ENCODE measurements at places on chromosomes 7 and 10. TPM values are rescaled to one million over a fixed set of nuclear protein-coding genes. Genes with fewer than 3 reads are reported as not detected.

Gene TFR2
- 2.3 TPM for total RNA-seq

Gene ZPBP
- total RNA-seq, result not detected

Gene C10orf67
- not detected for total RNA-seq

Gene CLDN4
- 15.5 TPM for total RNA-seq

Gene BEND7
- 11.6 TPM for total RNA-seq

Gene TASOR2
- 67.0 TPM for total RNA-seq

Gene SRGN
- total RNA-seq, result not detected

Gene IFIT1
- 1.2 TPM for total RNA-seq

Gene WDR86
- 8.1 TPM for total RNA-seq

Gene NEBL
- total RNA-seq, result 20.4 TPM

Gene SH2D4B
- total RNA-seq, result not detected

Gene TMEM273
- not detected for total RNA-seq

Gene MRC1
- total RNA-seq, result not detected

Gene DOCK1
- 57.0 TPM for total RNA-seq

Gene ANKRD30A
- total RNA-seq, result not detected

Gene TFPI2
- 4.4 TPM for total RNA-seq
